ENCODE measurements at places on chromosomes 1 and 21.

- no peak for DNase-seq
Measured at GRCh38 chr1:208158640-208159554, 85.3 kb downstream of the PLXNA2 start.

DNA sequence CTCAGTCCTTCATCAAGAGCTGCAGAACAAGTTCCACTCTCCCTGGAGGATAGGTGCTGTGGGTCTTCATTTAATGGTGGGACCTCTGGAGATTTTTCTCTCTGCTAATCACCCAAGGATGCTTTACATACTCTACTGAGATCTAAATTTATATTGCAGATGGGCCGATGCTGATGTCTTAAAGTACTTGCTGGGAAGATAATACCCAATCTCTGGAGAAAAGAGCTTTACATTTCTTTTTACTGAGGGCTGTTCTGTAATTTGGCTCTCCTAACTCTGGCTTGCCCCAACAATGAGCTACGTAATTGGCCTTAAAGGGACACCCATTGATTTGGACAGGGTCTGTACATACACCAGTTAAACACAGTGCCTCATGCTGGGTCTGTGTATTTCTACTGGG is 86.9 kb downstream of the ST6GALNAC3 start:
- no peak for DNase-seq

DNA sequence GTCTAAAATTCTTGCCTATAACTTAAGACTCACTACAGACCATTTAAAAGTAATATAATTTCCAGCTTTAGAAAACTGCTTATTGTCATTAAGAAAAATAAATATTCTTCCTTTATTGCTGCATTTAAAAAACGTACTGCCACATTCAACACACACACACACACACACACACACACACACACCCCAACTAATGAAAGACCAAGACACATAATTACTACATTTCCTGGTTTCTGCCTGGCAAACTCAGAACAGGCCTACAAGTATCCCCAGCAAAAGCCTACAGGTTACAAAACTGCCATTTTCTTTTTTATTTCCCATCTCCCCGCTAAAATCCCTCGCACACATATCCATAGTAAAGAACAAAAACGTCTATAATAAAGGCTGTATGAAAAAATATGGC is 1.5 kb downstream of the DENND2C start:
- no peak for DNase-seq

- no peak for DNase-seq
Measured at GRCh38 chr1:50644447-50645105, 221.3 kb upstream of the DMRTA2 start.

- DNase-seq = peak; percentile 56
Measured at GRCh38 chr1:50750021-50750619, 209.9 kb downstream of the FAF1 start.
